Amygdala (tissue), 56 donors: ENCODE measurements at places on chromosomes 7 and 10.

GRCh38 chr10:48449501-48450232 lies 143.2 kb downstream of the MAPK8 start:
- DNase-seq, result peak; percentile 63

DNA sequence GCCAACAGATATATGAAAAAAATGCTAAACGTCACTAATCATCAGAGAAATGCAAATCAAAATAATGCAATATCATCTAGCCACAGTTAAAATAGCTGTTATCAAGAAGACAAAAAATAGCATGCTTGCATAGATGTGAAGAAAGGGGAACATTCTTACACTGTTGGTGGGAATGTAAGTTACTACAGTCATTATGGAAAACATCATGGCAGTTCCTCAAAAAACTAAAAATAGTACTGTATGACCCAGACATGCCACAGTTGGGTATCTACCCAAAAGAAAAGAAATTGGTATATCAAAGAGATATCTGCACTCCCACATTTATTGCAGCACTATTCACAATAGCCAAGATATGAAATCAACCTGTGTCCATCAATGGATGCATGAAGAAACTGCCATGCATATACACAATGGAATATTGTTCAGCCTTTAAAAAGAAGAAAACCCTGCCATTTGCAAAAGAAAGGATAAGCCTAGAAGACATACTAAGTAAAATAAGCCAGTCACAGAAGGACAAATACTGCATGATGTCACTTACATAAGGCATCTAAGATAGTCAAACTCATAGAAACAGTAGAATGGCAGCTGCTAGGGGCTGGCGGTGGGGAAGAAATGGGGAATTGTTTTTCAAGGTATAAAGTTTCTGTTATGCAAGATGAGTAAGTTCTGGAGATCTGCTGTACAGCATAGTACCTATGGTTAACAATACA lies 107.0 kb downstream of the PTPN20 start:
- DNase-seq, result no peak

GRCh38 chr10:68208424-68209042 lies 23.4 kb downstream of the ATOH7 start:
- no peak for DNase-seq

DNA sequence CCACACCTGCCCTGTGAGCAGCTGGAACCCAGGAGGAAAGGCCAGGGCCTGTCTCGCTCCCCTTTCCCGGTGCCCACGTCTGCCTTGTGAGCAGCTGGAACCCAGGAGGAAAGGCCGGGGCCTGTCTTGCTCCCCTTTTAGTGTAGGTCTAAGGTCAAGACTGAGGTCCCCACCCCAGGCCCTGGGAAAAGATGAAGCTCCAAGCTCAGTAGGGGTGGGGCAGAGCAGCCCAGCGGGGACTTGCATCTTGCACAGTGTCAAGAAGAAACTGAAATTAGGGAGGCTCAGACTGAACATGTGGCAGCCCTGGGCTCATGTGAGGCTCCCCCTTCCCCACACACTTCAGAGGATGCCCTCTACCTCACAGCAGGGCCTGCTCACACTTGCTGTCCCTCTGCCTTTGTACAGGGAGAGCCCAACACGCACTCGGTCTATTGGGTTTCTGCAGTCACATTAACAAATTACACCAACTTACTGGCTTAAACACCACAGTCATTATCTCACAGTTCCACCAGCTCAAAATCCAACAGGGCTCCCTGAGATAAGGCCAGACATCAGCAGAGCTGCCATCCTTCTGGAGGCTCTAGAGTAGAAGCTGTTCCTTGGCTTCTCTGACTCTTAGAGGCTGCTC lies 12.4 kb downstream of the POLL start:
- DNase-seq, result no peak

GRCh38 chr7:37732888-37733287 lies 49.3 kb downstream of the GPR141 start:
- DNase-seq, result no peak

DNA sequence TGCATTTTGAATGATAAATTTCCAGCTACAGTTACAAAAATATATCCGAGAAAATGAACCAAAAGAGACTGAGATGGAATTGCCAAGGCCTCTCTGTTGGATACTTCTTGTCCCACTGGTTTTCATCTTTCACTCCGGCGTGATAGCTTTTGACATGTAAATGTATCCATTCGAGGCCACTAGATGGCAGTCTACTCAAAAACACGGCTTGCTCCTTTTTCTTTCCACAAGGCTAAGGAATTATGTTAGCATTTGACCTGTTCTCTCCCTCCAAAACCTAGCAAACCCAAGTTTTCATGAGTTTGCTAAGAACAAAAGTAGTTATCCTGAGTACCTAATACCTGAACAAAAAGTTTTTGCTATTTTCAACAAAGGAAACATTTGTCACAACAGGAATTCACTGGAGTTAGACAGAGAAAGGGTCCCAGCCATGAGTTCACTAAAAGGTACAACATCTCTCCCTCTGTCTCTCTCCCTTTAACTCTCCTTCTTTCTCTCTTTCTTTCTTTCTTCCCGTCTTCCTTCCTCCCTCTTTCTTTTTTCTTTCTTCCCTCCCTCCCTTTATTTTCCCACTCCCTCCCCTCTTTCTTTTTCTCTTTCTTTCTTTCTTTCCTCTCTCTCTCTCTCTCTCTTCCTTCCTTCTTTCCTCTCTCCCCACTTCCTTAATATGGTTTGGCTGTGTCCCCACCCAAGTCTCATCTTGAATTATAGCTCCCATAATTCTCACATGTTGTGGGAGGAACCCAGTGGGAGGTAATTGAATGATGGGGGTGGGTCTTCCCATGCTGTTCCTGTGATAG lies 207.9 kb upstream of the MYO3A start:
- no peak for DNase-seq

- no peak for DNase-seq
These were observed 29.5 kb downstream of the CTNNA3 start for GRCh38 chr10:67666416-67667034.

GRCh38 chr7:78558566-78558965 lies 760.0 kb downstream of the PHTF2 start:
- DNase-seq, result peak; percentile 19

DNA sequence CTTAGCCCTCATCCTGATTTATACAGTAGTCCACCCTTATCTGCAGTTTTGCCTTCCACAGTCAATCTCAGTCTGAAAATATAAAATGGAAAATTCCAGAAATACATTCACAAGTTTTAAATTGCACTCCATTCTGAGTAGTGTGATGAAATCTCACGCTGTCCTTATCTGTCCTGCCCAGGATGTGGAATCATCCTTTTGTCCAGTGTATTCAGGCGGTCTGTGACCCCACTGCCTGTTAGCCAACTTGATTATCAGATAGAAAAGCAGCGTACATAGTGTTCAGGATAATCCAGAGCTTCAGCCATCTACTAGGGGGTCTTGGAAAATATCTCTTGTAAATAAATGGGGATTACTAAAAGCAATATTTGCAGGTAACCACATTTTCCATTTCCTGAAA lies 146.3 kb downstream of the MALRD1 start:
- DNase-seq, result no peak

DNA sequence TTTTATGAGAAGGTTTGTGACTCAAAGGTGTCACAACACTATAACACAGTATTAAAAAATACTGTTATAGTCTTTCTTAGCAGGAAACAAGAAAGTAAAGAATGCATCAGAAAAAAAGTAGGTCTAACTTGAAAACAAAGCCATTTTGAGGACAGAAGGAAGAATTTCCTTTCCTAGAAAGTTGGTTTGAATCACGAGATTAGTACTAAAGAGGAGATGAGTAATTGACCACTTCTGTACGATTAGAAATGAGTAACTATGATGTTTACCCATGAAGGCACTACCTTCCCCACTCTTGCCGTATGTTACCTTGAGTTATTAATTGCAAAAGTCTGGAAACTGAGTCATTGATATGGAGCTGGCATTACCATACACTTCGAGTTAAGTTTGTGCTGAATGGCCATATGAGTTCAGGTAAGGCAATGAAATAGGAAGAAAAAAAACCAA lies 65.2 kb downstream of the FAM185A start:
- no peak for DNase-seq

DNA sequence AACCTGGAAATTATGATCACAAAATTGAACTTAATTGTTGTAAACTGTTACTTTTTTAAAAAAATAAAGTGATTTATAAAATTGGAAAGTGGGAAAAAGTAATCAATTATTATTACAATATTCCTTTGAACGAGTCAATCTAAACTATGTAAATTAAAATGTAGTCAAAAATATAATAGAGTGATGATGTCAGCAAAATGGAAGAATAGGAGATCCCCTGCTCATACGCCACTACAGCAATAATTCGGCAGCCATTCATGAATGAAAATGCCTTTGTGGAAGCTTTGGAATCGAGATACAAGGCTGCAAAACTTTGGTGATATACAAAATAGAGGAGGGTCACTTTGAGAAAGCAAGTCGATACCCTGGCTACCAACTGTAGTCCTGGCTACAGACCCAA lies 36.4 kb upstream of the PCDH15 start:
- DNase-seq, result no peak

DNA sequence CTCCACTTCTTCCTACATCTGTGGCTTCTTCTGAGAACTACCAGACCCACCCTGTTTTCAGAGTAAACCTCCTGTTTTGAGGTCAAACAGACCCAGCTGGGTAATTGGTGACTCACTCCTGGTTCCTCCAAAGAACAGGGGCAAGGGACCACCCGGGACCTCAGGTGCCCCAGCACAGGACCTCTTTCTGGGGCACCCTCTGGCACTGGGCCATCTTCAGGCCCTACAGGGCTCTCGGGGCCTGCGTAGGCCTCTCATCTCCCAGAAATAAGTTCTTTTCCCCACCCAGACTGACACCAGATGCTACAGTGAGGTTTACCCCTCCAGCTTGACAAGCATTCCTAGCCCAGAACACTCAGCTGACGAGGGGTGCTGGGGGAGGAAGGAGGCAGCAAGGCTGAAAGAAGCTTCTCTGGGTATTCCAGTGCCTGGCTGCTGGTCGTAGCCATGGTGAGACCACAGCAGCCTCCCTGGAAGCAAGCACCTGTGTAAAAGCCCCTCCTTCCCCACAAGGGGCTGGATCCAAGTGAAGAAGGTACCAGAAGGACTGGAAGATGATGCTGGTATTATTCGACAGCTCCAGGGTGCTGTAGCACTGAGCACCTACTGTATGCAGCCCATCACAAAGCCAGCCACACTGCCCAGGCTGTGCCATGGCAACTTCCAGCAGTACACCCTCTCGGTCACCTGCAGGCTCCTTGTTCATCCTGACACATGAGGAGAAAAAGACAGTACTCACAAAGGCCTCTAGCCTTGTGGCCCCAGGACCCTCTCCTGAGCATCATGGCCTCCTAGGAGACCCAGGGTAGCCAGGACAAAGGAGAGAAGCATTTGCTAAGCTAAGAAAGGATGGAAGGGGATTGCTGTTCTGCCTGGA lies 47.4 kb downstream of the ALOX5 start:
- no peak for DNase-seq

DNA sequence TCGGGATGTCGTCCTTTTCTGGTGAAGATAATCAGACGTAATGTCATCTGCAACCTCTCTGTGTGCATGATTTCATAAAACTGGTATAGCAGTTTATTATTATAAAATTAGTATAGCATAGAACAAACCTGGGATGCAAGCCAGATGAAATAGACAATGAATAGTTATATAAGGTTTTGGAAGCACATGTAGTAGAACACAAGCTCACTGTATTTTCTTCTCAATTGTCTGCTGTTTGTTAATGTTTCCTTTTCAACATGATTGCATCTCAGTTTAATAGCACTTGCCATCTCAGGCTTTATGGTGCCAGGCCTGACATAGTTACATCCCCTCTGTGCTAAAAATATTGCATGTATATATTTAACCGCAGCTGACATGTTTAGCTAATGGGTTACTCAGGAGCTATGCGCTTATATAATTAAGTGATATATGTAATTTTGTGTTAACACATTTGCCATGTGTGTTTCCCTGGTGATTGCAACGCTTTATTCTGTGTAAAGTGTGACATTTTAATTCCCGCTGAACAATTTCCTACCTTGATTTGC lies 132.7 kb downstream of the ARID5B start:
- DNase-seq, result no peak

DNA sequence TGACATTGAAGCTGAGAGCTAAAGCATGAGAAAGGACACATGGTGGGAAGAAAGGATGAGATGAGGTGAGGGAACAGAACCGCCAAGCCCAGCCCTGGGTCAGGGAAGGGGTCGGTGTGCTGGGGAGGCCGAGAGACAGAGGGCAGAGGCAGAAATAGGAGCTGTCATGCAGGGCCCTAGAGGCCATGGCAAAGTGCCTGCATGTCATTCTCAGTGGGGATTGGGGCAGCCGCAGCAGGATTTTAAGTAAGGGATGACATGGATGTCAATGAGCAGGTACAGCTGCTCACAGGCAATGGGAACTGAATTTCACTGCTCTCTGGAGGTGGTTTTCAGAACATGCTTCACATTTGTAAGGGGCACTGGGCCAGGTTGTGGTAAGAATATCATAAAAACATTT lies 227.4 kb downstream of the RAB11FIP2 start:
- DNase-seq, result no peak

- no peak for DNase-seq
These were observed 692 bp downstream of the CARD11 start for GRCh38 chr7:3042861-3043489.

DNA sequence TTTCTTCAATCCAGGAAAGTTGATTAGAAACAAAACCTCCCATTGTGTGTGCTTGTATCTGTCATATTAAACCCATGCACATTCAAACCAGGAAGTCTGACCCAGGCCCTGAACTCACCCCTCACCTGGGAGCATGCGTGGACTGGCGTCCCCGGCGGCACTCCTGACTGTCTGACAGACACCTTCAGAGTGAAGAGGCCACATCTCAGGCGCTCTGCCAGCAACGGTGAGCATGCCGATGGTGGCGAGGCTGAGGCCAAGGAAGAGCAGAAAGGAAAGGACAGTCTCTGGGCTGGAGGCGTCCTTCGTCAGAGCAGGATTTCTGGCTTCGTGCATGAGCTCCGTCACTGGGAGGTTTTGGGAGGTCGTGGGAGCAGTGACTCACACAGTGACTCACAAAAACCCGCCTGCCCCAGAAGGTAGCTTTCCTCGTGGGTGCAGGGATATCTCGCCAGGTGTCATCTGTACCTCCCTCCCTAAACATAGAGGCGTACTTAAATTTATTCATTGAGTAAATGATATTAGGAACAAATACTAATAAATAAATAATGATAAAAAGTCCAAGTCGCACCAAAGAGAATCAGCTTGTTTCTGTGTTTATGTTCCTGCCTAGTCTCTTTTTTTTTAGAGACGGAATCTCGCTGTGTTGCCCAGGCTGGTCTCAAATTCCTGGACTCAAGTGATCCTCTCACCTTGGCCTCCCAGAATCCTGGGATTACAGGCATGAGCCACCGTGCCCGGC lies 13.5 kb downstream of the IQCE start:
- no peak for DNase-seq

DNA sequence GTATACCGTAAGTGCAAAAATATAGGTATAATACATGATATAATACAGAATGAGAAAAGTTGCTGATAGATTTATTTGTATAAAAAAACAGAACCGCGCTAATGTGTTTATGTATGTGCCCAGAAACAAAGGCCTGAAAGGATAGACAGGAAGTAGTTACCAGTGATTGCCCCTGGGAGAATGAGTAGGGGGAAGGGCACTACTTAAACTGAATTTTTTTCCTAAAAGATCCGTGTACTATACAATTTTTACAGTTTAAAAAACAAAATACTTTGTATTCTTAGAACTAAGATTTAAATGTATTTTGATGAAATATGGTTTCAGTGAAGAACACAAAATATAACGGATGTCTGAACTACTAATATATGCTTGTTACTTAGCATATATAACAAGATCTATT lies 2.9 kb downstream of the IPMK start:
- no peak for DNase-seq
